ENCODE measurements at places on chromosomes 13 and 19. TPM values are rescaled to one million over a fixed set of nuclear protein-coding genes. Genes with fewer than 3 reads are reported as not detected.

NLRP7 gene
- not detected for total RNA-seq

PET100 gene
- 78.8 TPM for total RNA-seq

HSH2D gene
- total RNA-seq = not detected

OR7G1 gene
- not detected for total RNA-seq

BEST2 gene
- total RNA-seq = not detected

FUT1 gene
- 0.52 TPM for total RNA-seq

TUBGCP3 gene
- 16.3 TPM for total RNA-seq

ZNF628 gene
- total RNA-seq = 9.1 TPM

TUBB4A gene
- total RNA-seq = 0.99 TPM

EPS8L1 gene
- total RNA-seq = 6.8 TPM

AMER2 gene
- total RNA-seq = not detected

CEACAM20 gene
- not detected for total RNA-seq

CEACAM8 gene
- total RNA-seq = not detected

CD33 gene
- not detected for total RNA-seq

ZNF415 gene
- total RNA-seq = 6.2 TPM

CACNG6 gene
- total RNA-seq = not detected

SCN1B gene
- 5.7 TPM for total RNA-seq

PBX4 gene
- 1.2 TPM for total RNA-seq

URAD gene
- total RNA-seq = not detected

ADGRE2 gene
- 1.6 TPM for total RNA-seq

RGL3 gene
- total RNA-seq = 0.97 TPM

FBXO17 gene
- total RNA-seq = 44.9 TPM

STOML3 gene
- not detected for total RNA-seq

OR7E24 gene
- total RNA-seq = not detected

ZNF473 gene
- total RNA-seq = 7.0 TPM

NLRP5 gene
- total RNA-seq = not detected

FGF9 gene
- 0.90 TPM for total RNA-seq

NCR1 gene
- not detected for total RNA-seq

CLDN10 gene
- total RNA-seq = not detected
